Left lobe of liver (tissue), 2 donors: ENCODE measurements at places on chromosomes 5 and 9.

GRCh38 chr5:146732962-146733361, 145.6 kb downstream of the PPP2R2B start:
- no peak for DNase-seq

GRCh38 chr9:29999645-30000044, 2384.8 kb upstream of the ACO1 start:
- no peak for DNase-seq

- no peak for DNase-seq
Measured at GRCh38 chr5:131899686-131900085, 45.8 kb downstream of the MEIKIN start.

DNA sequence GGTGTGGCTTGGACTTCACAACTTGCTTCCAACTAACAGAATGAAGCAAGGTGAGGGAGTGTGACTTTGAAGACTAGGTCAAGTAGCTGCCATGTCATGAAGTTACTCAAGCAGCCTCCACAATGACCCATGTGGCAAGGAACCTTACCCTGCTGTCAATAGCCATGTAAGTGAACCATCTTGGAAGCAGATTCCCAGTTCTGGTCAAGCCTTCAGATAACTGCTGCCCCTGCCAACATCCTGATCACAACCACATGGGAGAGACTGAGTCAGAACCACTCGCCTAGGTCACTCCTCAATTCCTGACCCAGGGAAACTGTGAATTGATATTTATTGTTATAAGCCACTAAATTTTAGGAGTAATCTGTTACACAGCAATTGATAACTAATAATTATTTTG, 10.9 kb downstream of the ZCCHC10 start:
- no peak for DNase-seq

- no peak for DNase-seq
Measured at GRCh38 chr5:108437425-108437824, 55.5 kb upstream of the FBXL17 start.

DNA sequence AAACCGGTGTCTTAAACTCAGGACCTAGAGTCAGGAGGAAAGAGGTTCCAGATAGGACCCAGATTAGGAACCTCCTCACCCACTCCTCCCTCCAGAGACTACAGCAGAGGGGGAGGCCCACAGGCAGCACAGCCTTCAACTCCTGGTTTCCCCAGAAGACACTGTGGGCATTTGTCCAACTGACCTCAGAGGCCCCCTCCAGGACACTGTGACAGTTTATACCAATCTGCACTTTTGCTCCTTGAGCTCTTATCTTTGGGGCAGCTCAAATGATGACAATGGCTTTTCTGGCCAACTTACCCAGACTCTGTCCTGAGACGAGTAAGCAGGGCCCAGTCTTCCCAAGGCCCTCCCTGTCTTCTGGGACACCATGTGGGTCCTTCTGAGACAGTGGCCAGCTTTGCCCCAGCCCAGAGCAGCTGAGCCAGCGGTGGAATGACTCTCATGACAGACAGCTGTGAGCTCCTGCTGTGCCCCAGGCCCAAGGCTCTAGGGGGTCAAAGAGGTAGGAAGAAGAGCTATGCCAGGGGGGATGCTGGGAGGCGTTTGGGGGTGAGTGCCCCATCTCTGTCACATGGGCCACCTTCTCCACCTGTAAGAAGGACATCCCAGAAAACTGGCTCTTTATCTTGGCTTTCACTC, 14.3 kb downstream of the OR2V2 start:
- DNase-seq, result no peak

DNA sequence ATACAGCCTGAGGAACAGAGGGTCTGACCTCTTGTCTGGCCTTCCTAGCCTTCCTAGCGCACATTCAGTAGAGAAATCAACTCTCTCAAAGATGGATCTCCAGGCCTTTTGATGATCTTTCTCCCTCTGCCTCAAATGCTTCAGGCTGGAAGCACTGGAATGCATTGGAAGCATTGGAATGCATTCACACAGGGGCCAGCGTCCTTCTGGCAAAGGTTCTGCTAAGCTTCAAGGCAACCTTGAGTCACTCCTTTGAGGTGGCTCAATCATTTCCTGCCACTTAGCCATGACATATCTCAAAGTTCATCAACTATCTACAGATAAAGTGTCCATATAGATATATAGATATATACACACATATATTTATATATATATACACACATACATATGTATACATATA, 42.9 kb downstream of the OR2K2 start:
- no peak for DNase-seq

GRCh38 chr5:75664979-75665378, 52.3 kb downstream of the POC5 start:
- DNase-seq, result no peak

DNA sequence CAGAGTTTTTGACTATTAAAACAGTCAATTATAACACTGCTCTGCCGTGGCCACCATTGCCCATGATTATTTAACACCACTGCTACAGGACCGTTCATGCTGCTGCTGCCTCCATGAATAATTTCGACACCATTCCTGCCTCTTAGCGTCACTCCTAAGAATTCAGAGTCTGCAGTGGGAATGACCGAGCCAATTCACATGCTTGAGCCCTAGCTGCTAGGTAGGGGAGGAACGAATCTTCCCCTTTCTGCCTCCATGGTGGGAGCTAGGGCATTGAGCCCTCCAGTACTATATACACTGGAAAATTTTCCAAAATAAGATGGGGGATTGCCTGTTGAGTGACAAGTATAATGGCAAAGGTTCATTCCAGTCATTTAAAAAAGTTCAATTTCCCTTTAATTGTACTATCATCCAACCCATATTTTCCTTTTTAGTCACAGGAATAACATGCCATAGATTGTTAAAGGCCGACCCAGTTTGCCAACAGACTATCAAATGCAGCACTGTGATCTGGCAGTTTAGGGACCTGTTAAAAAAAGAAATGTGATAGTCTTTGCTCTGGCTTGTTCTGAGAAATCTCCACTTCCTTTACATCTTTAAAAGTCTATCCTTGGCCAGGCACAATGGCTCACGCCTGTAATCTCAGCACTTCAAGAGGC, 13.5 kb upstream of the B4GALT1 start:
- no peak for DNase-seq

DNA sequence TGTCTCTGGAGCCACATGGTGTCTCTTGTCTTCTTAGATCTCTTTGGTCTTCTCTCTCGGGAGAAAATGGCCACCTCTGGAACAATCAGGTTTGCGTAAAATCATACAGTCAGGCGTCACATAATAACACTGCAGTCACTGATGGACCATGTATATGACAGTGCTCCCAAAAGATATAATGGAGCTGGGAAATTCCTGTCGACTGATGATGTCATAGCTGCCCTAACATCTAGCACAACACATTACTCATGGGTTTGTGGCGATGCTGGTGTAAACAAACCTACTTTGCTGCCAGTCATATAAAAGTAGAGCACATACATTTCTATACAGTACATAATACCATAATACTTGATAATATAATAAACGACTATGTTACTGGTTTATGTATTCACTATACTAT, 30.1 kb upstream of the RAI14 start:
- no peak for DNase-seq

GRCh38 chr5:148796936-148797335, 29.5 kb upstream of the ADRB2 start:
- DNase-seq, result no peak

DNA sequence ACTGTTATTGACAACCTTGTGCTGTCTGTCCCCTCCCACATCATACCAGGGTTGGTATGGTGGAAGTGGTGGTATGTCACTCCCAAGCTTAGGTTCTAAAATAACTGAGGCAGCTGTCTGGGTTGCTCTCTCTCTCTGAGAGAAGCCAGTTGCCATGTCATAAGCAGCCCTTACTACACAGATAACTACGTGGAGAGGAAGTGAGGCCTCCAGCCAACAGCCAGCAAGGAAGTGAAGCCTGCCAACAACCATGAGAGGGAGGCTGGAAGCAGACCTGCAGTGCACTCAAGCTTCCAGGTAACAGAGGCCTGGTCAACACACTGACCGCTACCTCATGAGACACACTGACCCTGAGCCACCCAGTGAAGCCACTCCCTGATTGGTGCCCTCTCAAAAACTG, 18.6 kb downstream of the CTNNAL1 start:
- DNase-seq, result no peak

GRCh38 chr9:129174102-129174723, 3.8 kb downstream of the IER5L start:
- peak; percentile 87 for DNase-seq

- DNase-seq, result no peak
Measured at GRCh38 chr9:79465156-79465555, 106.6 kb upstream of the TLE4 start.

DNA sequence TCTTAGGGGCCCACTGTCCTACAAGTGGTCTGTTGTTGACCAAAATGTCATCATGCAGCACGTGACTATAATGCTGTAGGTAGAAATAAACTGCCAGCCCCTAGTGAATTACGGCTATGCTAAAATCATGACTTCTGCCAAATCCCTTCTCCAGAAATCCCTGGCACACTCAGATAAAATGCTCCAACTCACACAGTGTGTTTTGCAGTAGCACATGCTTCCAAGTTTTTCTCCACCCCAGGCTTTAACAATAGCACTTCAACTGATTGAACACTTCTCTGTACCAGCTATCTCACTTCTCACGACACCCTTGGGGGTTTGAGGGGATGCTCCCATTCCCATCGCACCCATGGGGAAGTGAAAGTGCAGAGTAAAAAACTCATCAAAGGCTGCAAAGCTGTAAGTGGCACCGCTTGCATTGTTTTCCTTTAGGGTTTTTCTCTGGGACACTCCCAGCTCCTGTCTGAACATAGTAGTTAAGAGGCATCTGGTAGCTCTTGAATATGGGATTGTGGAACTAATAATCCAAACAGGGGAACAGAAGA, 151.0 kb upstream of the SLC24A2 start:
- no peak for DNase-seq

GRCh38 chr9:71755230-71755629, 13.1 kb downstream of the CEMIP2 start:
- DNase-seq, result no peak

DNA sequence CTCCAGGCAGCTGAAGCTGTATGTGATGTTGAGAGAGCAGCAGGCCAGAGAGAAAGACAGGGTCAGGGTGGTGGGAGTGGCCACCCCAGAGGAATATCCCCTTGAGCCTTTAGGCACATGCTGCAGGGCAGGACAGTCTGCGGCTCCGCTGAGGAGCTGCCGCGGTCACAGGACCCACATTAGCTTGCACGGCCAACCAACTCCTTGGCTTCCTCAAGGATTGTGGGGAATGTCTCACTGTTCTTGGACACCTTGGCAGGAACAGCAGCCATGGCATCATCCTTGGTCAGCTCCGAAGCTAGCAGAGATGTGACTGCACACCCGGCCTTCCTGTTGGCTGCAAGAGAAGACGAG, 27.8 kb downstream of the PCDHGC5 start:
- no peak for DNase-seq

DNA sequence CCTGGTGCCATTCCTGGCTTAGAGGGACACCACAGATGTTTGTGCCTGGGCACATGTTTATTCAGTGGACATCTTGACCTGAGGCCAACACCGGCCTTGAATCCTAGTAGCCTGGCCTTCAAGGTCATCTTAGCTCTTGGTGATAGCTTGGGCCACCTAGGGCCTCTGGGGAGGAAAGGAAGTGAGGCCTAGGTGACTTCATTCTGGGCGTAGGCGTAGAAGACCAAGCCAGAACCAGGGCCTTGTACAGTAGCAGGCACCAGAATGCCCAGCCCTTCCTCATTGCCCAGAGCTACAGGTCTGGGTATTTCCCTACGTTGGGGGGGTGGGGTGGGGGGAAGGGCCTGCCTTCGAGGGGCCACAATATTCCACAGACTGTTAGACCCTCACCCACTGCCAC, 33.8 kb downstream of the WNK2 start:
- no peak for DNase-seq

DNA sequence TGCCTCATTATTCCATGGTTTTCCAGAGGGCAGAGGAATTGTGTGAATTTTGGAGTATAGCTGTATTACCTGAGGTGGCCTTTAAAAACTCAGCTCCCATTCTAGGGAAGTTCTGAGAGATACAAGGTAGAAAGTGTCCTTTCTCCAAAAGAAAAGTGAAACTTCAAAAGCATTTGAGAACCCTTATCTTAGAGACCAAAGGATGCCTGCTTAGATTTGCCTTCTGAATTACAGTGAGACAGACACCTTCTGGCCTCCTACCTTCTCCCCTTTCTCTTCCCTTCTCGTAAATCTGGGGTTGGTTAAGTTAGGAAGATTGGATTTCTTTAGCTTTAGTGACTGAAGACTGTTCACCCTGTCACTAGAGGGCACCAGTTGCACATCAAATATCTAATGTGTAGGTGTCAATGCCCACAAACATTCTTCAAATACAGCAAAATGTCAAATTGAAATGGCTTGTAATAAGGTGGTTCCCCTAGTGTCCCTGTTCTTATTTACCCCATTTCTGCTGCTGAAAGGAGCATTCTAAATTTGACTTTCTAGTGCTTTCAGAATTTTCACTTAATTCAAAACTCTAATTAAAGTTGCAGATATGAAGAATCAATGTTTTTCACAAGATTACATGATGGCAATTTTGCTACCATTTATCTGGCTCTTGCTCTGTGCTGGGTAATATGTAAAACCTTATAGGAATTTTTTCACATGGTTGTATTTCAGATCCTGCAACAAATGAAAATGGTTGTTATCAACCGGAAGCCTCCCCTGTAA, 46.7 kb downstream of the PRRC1 start:
- DNase-seq, result no peak

DNA sequence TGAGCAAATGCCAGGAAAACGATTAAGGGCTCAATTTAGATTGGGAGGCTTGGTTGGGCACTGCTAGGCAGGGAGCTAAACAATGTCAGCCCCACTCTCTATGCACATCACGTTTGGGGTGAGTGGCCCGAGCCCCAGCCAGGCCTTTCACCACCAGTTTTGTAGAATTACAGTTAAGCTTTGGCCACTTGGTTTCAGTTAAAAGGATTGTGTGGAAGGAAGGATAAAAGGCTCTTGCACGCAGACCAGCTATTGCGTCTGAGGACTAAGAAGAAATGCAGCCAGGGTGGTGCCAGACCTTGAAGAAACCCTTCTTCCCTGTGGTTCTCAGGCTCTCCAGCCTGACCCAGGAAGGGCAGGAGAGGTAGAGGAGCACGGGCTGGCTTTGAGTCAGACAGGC, 125.3 kb upstream of the SLC44A1 start:
- DNase-seq, result no peak

DNA sequence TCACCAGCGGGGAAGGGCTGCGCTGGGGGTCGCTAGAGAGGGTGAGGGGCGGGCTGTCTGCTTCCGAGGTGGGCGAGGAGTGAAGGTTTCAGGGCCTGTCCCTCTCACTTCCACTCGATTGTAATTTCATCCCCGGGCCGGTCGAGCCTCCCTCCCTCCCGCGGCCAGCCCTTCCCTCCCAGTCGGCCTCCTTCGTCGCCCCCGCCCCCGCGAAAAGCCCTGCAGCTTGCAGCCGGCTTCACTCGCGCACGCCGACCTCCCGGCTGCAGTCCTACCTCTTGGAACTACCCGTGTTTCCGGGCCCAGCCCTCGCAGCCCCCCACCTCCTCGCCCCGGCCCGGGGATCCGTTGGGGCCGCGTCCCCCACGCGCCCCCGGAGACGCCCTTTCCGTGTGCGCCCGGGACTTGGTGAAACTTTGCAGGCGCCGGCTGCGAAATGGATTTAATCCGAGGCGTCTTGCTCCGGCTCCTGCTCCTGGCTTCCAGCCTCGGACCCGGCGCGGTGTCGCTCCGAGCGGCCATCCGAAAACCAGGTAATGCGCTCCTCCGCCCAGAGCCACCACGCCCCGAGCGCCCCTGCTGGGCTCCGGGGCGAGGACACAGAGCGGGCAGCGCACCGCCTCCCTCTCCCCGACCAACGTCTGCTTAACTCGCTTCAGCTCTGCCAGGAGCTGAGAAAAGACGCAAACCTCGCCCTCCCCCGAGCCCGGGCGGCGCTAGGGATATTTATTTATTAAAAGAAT, at the start of gene EGFLAM:
Gene EGFLAM, plus strand, starts transcription at position 241 of the 743 bp plus-strand sequence. Its CDS starts 196 bp downstream, at position 437.
- no peak for DNase-seq

GRCh38 chr5:117681431-117682254, 1107.0 kb upstream of the SEMA6A start:
- no peak for DNase-seq
